ENCODE measurements at places on chromosomes 6 and 20.

DNA sequence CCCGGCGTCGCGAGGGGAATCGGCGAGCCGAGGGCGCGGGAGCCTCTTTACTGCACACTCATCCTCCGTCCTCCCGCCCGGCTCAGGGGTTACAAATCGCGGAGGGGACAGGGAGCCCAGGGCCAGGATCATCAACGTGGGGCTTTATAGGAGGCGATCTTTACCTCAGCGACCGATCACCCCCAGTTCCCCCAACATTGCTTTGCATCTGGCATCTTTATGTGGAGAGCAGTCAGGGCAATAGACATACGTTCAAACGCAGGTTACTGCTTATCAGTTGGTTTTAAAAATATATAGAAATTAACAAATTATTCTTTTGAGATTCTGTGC is 634 bp downstream of the HSF2 start:
- DNase-seq = no peak

GRCh38 chr6:132865364-132865763 is 51.0 kb downstream of the RPS12 start:
- DNase-seq = no peak

- peak; percentile 93 for DNase-seq
Observed at GRCh38 chr6:109370792-109371191, 11.5 kb downstream of the CD164 start.

DNA sequence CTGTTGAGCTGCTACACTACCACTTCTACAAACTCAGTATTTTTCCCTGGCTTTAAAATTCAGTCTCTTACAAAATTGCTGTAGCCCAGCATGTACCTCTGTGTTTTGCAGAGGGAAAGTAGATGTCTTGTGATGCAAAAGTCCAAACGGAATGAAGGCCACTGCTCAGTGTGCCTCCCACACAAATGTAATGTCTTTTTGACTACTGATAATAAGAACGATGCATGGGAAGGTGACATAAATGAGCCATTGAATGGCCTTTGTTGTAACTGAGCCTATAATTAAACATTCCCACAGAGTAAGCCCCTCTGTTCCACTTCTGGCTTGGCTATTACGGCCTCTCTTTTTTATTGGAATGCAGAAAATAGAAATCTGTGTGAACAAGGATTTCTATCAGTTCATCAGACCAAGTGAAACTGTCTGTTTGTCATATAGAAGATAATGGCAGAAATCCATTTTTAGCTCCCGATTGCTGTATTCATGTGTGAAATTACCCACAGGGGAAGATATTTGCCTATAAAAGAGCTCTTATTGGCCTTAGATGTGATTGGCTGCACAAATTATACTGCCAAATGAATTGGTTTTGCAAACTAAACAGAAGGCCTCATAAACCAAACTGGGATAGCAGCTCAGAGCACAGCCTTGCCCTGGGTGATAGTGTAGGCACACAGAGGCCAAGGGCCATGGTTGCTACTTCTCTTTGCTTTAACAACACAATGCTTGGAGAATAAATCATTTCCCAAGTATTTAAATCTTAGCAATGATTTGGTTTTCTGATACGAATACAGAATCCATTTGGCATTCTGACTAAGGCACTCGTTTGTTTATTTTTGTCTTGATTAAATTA is 241.5 kb upstream of the PLN start:
- DNase-seq = peak; percentile 89

DNA sequence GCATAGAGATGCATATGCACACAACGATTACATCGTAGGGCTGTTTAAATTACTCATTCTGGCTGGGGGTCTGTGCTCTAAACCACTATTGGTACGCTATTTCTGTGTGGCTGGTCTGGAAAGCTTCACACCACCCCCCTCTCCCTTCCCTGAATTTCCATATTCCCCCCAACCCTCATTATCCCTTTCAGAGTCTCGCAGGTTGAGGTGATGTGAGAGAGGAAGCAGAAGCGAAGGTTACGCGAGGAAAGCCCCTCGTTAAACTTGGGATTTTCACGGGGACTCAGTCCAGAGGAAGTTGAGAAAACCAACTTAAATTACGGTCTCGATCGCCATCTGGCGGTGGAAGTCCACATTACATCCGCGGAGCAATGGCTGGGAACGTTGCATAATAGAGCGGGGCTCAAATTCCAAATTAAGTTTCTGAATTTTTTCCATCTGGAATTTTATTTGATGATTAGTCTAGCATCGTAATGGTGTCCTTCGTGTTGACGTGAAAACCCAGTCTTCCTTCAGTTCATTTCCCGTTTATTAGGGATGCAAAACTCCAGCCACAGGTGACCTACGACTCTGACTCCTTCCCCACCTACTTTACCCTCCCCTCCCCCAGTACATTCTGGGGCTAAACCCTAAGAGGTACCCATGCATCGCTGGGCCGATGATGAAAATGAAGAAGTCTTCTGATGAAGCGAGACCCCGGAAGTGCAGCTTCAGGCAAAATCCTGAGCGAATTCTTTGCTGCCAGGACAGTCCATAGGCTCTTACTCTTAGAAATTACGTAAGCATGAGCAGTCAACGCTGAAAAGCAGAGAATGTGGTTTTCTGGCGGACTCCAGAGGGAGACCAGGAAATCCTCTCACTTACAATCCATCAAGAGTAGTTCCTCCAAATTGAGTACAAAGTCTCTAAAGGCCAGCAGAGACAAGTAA is 19.7 kb downstream of the HLA-DOB start:
- peak; percentile 19 for DNase-seq

DNA sequence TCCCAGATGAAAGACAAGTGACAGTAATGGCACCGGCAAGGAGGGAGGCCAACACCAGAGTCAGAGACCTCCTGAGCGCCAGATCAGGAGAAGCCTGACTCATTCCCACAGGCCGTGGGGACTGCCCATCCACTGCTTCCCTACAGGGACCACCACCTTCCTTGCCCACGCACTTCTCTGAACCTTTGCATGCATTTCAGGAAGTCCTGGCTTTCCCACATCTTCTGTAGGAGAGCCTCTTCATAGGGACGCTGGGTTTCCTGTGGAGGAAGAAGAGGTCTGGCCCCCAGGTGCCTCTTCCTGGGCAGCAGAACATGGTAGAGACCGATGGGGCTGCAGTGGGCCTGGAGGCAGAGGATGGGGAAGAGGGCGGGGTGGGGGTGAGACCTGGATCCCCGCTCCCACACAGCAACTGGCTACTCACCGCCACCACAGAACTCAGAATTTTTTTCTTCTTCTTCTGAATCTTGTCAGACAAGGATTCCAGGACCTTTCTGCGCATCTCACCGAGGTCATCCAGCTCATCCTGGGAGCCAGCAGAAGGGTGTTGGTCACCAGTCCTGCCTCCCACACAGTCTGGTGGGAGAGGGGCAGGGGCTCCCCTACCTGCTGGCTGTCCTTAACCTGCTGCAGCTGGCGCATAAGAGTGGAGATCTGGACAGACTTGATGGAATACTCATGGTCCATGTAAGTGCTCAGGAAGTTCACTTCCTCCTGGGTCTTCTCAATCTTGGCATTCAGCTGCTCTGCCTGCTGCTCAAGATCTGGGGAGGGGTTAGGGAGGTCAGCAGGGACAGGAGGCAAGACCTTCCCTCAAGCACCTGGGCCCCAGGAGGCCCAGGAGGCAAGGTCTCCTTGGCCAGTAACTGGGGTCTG is 13.7 kb downstream of the C20orf96 start:
- no peak for DNase-seq

- no peak for DNase-seq
Observed at GRCh38 chr6:159074120-159074684, 29.4 kb upstream of the TAGAP start.

GRCh38 chr6:56864171-56864616 is 90.7 kb upstream of the BEND6 start:
- DNase-seq = no peak

- DNase-seq = peak; percentile 10
Observed at GRCh38 chr20:32483351-32484224, 101.5 kb downstream of the NOL4L start.

DNA sequence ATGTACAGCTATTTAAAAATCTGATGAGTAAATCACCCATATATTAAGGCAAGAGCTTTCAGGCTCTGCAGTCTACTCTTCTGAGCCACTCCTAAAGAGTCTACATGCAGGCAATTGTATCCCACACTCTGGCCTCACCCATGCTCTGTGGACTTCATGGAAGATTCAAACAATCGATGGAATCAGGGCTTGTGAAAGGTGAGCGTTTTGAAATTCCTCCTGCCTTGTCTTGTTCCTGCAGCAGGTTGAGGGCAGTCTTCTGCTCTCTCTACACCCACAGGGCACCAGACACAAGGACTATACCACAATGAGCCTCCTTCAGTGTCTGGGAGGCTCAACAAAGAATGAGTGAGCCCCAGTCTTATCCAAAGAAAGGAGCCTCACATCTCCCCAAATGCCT is 51.1 kb downstream of the TBC1D7 start:
- no peak for DNase-seq

DNA sequence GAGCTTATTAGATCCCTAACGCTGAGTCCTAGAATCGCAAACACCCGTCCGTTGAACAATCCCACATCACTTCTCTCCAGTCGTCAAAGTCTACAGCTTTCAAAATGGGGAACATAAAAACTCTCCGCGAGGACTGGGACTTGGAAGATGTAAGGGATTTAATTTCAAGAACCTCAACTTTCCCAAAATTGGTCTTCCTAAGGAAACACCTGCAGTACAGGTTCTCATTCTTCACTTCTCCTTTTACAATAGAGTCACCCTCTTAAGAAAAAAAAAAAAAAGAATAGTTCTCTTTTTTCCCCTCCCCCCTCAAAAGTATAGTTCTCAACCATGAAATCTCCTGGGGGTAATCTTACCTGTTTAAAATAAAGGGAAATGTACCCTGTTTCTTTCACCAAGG is 6.6 kb upstream of the ZBTB22 start:
- DNase-seq = no peak

DNA sequence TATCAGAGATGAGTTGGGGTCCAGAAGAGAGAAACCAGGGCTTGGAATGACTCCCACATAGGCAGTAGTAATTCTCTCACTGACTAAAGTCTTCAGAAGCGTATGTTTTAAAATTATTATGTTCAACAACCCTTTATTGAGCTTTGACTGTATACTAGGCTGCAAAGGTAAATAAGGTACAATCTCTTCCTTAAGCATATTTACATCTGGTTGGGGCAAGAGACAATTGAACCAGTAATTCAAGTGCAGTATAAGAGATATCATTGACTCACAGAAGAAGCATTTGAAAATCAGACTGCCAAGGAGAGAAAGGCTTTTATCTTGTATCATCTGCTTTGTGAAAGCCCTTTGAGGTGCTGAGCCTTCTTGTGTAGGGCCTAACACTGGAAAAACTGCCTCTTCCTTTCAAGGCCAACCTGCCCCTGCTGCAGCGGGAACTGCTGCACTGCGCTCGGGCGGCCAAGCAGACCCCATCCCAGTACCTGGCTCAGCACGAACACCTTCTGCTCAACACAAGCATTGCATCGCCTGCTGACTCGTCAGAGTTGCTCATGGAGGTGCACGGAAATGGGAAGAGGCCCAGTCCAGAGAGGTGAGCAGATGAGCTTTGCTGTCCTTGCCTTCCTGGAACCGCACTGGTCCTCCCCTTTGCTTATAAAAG is 39.3 kb upstream of the C20orf144 start:
- DNase-seq = no peak

- DNase-seq = no peak
Observed at GRCh38 chr6:51550243-51550642, 537.2 kb downstream of the PKHD1 start.

GRCh38 chr20:56469077-56469449 is 636 bp downstream of the RTF2 start:
- DNase-seq = no peak

DNA sequence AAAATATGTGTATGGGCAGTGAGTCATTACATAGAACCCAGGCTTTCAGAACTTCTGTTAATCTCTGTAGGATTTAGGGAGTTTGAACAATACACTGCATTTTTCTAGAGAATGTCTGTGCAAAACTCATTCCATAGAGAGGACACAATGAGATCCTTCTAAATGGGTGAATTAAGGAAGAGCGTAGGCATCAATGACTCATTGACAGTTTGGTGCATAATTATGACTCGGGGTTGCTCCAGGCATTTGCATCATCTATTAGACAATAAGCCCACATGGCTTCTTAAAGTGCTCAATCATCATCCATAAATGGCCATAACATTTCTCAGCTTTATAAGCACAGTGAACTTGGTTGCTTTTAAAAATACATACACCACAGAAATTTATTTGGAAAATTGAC is 625.5 kb downstream of the CDH26 start:
- no peak for DNase-seq

GRCh38 chr20:53898556-53898931 is 171.8 kb downstream of the BCAS1 start:
- no peak for DNase-seq

- DNase-seq = no peak
Observed at GRCh38 chr6:169575365-169575764, 126.5 kb downstream of the WDR27 start.

DNA sequence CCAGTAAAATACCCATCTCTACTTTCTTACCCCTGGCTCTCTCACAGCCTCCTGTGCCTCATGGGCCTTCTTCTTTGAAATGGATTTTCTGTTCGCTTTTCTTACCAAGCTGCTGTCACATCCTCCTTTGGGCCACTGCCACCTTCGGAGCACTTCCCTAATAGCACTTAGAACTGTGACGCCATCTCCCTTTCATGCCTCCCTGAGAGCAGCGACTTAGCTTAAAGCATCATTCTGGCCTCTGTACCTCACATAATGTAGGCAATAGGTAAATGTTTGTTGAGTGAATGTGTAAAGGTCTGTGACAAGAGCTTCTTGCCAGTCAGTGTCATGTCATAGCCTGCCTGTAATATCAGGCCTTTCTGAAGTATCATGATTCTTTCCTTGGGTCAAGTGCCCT is 78.8 kb downstream of the ADGRG6 start:
- no peak for DNase-seq

DNA sequence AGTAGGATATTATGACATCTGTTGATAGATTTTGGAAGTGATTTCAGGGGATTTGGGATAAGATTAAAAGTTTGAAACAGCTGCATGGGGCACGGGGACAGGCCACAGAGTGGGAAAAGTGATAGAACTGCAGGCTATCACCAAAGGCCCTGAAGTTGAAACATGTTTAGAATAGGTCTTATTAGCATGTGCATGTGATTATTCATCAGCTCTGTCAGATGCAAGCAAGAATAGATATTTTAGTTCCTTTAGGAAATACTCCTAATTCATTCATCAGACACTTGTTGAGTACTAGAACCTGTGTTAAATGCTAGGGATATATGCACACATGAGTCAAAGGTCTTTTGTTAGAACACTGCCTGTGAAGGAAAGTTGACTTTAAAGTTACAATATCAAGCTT is 261.2 kb upstream of the MAN1A1 start:
- DNase-seq = no peak

- DNase-seq = no peak
Observed at GRCh38 chr6:165106261-165106660, 203.1 kb downstream of the C6orf118 start.

- DNase-seq = no peak
Observed at GRCh38 chr20:11537032-11537431, 380.7 kb upstream of the BTBD3 start.

DNA sequence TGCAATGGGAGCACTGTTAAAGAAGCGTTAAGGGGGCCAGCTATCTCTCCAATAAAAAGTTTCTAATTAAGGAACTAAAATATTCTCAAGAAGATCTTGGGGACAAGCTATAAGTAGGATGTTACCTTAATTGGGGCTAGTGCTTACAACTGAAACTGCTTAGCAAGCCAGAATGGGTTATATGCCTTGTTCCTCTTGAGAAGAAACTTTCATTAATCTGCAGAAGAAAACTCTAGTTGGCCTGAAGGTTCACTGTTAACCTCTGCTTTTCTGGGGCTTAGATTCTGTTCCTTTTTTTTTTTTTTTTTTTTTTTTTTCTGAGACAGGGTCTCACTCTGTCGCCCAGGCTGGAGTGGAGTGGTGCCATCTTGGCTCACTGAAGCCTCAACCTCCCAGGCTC is 82.2 kb downstream of the BACH2 start:
- DNase-seq = no peak

- DNase-seq = no peak
Observed at GRCh38 chr6:167103041-167103891, 19.6 kb upstream of the CCR6 start.
